ENCODE measurements at places on chromosomes 2 and 18. TPM values are rescaled to one million over a fixed set of nuclear protein-coding genes. Genes with fewer than 3 reads are reported as not detected.

DNA sequence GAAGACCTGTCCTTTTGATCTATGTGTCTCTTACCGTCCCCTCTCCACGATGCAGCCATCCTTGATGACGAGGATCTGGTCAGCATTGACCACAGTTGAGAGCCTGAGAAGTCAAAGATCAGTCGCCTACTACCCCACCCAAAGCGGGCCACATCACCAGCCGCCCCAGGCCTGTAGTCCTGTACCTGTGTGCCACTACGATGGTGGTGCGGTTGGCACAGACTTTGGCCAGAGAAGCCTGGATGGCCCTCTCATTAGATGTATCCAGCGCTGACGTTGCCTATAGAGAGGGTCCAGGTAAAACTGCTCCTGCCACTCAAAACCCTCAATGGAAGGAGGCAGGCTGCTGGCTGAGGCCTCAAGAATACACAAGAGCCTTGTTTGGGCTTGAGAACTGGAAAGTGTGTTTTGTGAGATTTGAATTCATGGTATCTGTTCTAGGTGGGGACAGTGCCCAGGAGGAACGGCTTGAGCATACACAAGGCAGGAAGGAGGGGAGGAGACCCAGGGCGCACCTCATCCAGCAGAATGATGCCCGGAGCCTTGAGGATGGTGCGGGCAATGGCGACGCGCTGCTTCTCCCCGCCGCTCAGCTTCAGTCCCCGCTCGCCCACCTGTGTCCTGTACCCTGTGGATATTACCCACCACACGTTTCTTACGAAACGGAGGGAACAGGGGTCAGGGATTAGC lies 3.8 kb downstream of the ZFAND2B start:
- DNase-seq = no peak

DNA sequence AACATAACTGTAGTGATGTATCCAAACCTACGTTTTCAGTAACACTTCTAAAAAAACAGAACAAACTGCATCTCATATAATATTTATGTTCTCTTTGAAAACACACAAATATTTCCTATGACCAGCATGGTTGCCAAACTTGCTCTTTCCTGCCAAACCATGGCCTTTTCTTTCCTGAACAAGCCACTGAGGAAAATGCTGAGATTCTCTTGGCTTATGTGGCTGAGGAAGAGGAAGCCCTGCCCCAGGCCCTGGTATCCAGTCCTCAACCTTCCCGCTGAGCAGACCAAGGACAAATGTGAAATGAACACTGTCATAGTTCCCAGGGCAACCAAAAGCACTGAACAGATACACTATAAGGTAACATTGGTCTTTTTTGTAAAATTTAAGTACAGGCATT lies 35.9 kb upstream of the NARS1 start:
- no peak for DNase-seq

GRCh38 chr2:199452260-199452990 lies 5.3 kb downstream of the SATB2 start:
- DNase-seq = no peak

- DNase-seq = no peak
Observed at GRCh38 chr2:159606287-159606686, 10.1 kb downstream of the BAZ2B start.

DNA sequence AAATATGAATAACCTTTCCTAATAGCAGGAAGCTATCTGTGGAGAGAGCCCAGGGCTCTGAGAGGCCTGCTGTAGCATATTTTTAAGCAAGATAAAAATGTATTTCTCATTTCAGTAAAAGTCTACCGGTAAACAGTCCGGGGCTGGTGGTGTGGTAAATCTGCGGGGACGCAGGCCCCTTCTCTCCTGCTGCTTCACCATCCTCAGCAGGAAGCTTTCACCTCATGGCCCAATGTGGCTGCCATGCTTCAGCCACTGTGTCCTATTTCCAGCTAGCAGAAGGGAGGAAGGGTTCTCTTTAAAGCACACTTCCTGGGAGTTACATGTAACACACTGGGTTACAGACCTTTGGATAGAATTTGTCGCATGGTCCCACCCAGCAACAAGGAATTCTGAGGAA lies 79.5 kb upstream of the ODC1 start:
- no peak for DNase-seq

- no peak for DNase-seq
Observed at GRCh38 chr2:176748662-176749061, 463.9 kb upstream of the HNRNPA3 start.

- DNase-seq = no peak
Observed at GRCh38 chr2:39127973-39128372, 7.1 kb upstream of the SOS1 start.

The ANKRD23 gene
- 2.3 TPM for total RNA-seq

The TFCP2L1 gene
- 0.05 TPM for total RNA-seq

DNA sequence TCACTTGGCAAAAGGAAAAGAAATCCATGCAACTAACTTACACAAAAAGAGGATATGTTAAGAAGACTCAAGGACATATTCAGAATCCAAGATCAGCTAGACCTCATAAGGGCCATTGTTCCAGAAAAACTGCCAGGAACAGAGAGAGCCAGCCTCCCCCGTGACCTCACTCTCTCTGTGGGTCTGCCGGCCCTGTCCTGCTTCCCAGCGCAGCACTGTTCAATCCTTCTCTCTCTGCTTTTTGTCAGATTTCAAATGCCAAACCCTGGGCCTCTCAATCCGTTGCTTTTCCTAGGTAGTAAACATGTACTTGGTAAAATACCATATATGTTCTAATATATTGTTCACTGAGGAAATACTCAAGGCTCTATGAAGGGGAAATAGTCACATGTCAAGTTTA lies 40.0 kb upstream of the ACKR3 start:
- no peak for DNase-seq

DNA sequence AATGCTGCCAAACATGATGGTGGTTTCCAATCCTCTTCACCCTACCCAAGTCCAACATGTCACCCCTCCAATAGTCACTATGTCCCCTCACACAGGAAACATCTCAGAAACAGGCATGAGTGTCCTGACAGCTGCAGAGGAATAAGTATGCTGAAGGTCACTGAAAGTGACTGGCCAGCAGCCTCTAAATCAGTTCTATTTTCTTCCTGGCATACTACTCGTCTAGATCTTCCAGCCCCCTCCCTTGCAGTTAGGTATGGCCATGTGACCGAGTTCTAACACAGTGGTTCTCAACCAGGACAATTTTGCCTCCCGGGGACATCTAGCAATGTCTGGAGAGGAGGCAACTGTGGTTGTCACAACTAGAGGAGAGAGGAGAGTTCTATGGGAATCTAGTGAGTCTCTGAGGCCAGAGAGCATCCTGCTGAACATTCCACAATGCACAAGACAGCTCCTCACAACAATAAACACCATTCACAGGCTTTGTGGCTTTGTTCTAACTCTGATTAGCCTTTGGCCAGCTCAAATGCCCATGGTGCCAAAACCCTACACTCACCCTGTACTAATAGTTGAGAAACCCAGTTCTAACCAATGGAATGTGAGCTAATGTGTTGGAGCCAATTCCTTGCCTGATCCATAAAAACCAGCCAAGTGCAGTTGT lies 12.6 kb upstream of the ID2 start:
- peak; percentile 16 for DNase-seq

DNA sequence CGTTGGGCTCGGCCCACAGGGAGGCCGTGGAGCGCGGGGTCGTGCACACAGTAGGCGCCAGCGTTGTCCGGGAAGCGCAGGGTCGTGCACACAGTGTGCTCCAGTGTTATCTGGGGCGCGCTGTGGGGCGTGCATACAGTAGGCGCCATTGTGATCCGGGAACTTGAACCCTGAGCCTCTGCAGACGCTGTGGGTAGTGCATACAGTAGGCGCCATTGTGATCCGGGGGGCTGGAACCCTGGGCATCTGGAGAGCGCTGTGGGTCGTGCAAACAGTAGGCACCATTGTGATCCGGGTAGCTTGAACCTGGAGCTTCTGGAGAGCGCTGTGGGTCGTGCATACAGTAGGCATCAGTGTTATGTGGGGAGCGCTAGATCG lies 793 bp downstream of the ZNF236 start:
- peak; percentile 37 for DNase-seq

GRCh38 chr2:226256709-226257376 lies 542.8 kb downstream of the IRS1 start:
- DNase-seq = no peak
